Subcutaneous preadipocyte (primary cell): ENCODE measurements at places on chromosomes 4 and X. TPM values are rescaled to one million over a fixed set of nuclear protein-coding genes. Genes with fewer than 3 reads are reported as not detected.

Gene AFM
- total RNA-seq = not detected in 2 replicates

Gene SPATA18
- 10.9 and 15.4 TPM in 2 replicates for total RNA-seq

Gene HMGN5
- 0.39 and 0.73 TPM in 2 replicates for total RNA-seq

Gene HHIP
- 0.37 and 4.5 TPM in 2 replicates for total RNA-seq

Gene TDO2
- under 0.01 TPM in 1 of 2 replicates, not detected in the other for total RNA-seq

Gene CLCN5
- 7.7 and 11.3 TPM in 2 replicates for total RNA-seq

Gene ARMCX2
- total RNA-seq = 31.3 and 35.3 TPM in 2 replicates

Gene SOX3
- not detected in 2 replicates for total RNA-seq

Gene CXCL8
- total RNA-seq = 8.0 and 14.3 TPM in 2 replicates

Gene USP26
- total RNA-seq = not detected in 2 replicates

Gene LDB2
- total RNA-seq = 5.1 and 9.2 TPM in 2 replicates

Gene RAB41
- not detected in 2 replicates for total RNA-seq

Gene SHOX
- total RNA-seq = not detected in 2 replicates

Gene TEX13C
- not detected in 2 replicates for total RNA-seq

Gene GPR34
- not detected in 2 replicates for total RNA-seq

Gene TBX22
- total RNA-seq = not detected in 2 replicates

Gene SHISA3
- 0.37 and 1.4 TPM in 2 replicates for total RNA-seq

Gene HTT-AS
- not detected in 2 replicates for total RNA-seq

Gene TTC29
- not detected in 2 replicates for total RNA-seq

Gene NKRF
- total RNA-seq = 5.5 and 8.8 TPM in 2 replicates

Gene UBL4A
- 37.5 and 37.7 TPM in 2 replicates for total RNA-seq

Gene SCRG1
- under 0.01 TPM in 1 of 2 replicates, not detected in the other for total RNA-seq

Gene IBSP
- total RNA-seq = not detected in 2 replicates

Gene NEUROG2
- not detected in 2 replicates for total RNA-seq

Gene TMEM35A
- total RNA-seq = 1.6 and 2.2 TPM in 2 replicates

Gene SSX2
- not detected in 2 replicates for total RNA-seq

Gene EFHC2
- 0.20 and 0.37 TPM in 2 replicates for total RNA-seq

Gene PNMA3
- under 0.01 and 0.37 TPM in 2 replicates for total RNA-seq

Gene PNMA6F
- total RNA-seq = not detected in 2 replicates

Gene TMPRSS11F
- not detected in 2 replicates for total RNA-seq

Gene CDS1
- 0.20 TPM in 1 of 2 replicates, not detected in the other for total RNA-seq

Gene MTNR1A
- total RNA-seq = under 0.01 TPM in 1 of 2 replicates, not detected in the other

Gene RBMXL3
- not detected in 2 replicates for total RNA-seq

Gene SPIN2A
- 0.59 and 2.2 TPM in 2 replicates for total RNA-seq

Gene FGA
- total RNA-seq = not detected in 2 replicates

Gene SLIT2
- 19.8 and 29.1 TPM in 2 replicates for total RNA-seq
